ENCODE measurements at places on chromosomes 6 and 20.
A peak's percentile ranks its signal among the peaks of the same experiment; 100 is the strongest.

DNA sequence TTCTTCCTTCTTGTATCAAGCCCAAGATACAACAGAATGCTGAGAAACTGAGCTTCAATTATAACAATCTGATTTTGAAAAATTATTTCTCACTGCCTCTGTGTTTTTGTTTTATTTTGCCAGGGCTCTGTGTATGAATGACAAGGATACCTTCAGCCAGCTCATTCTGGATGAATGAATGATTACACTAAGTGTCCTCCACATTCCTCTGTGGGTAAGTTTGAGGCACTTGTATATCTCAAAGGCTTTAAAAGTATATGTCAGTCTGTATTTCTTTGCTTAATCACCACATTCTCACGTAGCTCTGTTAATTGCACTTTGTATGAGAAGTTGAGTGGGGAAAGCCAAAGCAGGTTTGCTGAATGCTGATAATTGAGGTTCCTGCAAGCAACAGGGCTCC is 95.1 kb downstream of the TIAM2 start:
- DNase-seq: no peak

- no peak for DNase-seq
These were observed 150.8 kb downstream of the COL21A1 start for GRCh38 chr6:56096541-56096940.

DNA sequence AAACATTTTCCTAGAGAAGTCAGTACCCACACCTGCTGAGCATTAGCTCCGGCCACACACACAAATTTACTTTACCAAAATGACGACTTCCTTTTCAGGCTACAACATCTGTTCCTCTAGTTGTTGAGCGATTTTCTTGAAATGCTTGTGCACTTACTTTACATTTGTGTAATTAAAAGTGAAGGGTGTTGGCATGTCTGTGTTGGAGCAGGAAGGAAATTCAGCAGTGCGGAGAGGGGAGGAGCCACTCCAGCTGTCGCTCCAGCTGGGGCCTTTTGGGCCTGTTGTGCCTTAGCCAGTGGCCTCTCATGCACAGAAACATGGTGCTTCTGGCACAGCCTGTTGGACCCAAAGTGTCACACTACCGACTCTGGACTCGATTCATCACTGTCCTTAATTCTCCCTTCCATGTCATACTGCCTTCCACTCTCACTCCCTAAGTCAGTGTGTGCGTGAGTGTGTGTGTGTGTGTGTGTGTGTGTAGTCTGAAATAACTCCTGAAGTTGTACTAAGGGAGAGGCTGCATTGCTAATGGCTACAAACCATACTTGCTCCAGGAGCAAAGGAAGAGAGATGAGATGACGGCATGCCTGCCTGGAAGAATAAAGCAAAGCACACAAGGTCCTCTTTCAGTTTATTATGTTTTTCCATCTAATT is 191.8 kb upstream of the ARG1 start:
- peak; percentile 56 for DNase-seq

DNA sequence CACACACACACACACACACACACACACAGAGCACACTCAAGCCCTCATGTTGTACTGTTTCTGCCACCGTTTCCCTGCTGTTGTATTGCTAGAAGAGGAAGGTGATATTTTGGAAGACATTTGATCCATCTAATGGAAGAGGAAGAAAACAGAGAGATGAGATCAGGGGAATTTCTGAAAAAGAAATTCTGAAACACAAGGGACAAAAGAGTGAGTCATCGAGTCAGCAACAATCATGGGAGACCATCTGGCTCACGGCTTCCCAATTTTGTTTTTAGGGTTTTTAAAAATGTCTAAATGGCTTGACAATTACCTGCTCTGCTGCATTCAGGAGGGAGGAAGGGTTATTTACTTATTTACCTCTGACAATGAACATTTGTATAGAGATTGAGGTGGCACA is 22.0 kb downstream of the SOX4 start:
- DNase-seq: no peak

- DNase-seq: peak; percentile 40
These were observed 33.6 kb downstream of the KCNB1 start for GRCh38 chr20:49448917-49449316.

DNA sequence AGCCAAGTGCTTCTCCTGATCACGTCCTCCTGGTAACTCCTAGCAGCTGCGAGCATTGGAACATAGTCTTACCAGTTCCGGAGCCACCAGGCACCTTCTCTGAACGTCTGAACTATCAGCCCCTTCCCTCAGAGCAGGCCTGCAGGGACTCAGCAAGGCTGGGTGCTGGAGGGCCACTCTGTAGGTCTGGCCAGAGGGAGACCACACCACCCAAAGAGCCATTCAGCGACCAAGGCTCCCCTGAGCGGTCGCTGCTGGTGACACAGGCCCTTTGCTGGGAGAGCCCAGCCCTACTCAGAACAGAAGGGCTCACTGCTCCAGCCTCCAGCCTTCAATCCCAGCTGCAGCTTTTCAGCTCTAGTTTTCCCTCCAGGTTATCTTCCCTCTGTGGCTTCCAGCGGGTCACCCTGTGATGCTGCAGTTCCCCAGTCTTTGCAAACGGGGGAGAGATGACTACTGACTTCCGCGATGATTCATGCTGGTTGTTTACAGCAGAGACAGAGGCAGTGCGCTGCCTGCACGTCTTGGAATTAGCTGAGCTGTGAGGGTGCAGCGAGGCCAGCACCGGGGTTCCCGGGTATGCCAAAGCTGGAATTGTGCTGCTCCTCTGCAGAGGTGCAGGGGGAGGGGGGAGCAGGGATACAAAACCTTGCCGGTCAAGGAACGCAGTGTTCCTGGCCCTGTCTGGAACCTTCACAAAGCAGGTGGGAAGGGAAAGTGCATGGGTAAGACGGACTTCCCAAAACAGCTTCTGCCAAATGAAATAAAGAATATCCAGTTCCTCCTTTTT is 161.4 kb downstream of the LY86 start:
- DNase-seq: no peak

GRCh38 chr6:118502169-118502568 is 45.9 kb upstream of the PLN start:
- DNase-seq: no peak

GRCh38 chr6:11744753-11745152 is 33.9 kb downstream of the ADTRP start:
- no peak for DNase-seq

DNA sequence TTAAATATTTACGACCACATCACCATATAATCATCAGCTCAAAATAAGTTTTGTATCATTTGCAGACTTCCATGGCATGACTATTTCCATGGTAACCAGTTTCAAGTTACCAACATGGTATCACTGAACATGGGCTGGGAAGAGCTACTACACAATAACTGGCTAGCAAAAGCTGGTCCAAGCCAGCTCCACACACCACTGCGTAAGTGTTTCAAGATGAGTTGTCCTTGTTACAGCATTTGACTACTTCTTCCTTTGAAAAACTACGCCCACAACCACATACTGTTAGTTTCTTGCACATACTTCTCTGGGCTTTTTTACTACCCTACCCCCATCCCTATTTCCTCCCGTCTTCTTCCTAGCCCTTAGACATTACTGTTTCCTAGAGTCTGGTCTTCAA is 8.5 kb downstream of the CD164 start:
- DNase-seq: no peak

All from NAMALWA (cell line).